NB4 (cell line): ENCODE measurements at places on chromosomes 6 and 20.

GRCh38 chr20:33172781-33173180 lies 4.8 kb downstream of the BPIFA2 start:
- no peak for DNase-seq

DNA sequence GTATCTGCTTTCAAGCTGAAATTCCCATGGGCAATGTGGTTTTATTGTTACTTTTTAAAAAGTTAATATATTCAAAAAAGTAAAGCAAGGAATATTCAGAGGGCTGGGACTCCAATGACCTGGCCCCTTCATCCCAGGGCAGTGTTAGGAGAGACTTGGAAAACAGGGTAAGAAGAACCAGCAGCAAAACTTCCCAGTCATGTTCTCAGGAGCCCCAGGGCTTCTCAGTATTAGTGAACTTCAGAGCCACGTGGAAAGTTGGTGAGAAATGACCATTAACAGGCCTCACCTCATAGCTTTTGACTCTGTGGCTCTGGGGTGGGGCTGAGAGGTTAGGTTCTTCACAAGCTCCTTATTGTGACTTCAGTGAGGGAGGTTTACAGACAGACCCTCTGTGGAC lies 230.4 kb upstream of the KCNG1 start:
- DNase-seq: no peak

DNA sequence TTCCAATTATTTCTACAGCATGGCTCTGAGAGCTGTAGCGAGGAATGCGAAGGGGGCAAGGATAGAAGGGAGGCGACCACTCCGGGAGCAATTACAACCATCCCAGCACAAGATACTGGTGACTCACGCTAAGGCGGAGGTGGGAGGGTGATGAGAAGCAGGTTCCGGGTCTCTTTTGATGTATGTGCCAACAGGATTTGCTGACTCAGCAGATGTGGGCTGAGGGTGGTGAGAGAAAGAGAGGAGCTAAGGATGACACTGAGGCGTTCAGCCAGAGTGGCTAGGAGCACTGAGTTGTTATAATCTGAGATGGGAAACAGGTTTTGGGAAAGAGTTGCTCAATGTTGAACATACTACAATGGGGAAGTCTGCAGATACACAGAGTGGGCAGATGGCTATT lies 9.3 kb upstream of the TXNDC5 start:
- peak; percentile 49 for DNase-seq

GRCh38 chr6:113870917-113871316 lies 13.8 kb downstream of the MARCKS start:
- DNase-seq: no peak

DNA sequence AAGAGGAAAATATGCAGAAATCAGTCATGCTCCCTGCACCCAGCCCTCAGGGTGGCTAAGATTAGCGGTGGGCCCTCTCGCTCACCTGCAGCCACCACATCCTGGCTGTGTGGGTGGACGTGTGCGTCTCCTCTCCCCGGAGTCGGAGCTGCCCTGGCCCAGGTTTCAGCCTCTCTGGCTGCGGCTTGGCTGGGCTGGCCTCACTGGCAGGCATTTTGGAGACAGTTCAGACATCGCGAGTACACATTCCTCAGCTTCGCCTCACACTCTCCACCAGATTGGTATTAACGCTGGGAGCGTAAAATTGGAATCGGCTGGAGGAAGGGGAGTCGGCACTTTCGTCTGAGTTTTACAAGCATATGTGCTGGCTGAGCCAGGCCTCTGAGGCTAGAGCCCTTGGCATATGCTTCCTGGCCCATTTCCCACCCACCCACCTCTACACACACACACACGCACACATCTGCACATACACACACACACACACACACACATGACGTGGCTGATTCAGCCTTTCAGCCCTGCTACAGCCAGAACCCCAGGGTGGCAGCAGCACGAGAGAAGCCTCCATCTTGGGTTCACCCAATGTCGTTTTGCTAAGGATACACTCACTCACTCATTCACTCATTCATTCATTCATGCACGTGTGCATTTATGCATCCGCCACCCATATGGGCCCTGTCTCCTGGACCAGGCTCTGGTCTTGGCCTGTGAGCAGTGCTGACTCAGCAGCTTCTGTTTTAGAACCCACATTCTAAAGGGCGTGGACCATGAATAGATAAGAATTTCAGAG lies 42.9 kb downstream of the BCAS4 start:
- DNase-seq: no peak
